ENCODE measurements at places on chromosomes 2 and 18.

DNA sequence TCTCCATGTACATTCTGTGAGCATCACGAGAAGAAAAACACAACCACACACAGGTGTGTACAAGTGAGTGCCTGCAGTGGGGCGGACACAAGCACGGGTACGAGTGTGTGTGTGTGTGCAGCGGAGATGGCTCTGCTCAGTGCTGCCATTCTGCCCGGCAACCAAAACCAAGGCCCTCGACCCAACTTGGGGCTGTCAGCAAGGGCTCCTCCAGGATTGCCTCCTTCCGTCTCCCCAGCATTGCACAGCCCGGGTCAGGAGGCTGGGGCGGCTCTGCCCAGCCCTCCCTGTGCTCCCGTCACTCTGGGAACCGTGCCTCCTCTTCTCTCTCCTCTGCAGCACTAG lies 66.5 kb downstream of the PXDN start:
- DNase-seq = no peak

DNA sequence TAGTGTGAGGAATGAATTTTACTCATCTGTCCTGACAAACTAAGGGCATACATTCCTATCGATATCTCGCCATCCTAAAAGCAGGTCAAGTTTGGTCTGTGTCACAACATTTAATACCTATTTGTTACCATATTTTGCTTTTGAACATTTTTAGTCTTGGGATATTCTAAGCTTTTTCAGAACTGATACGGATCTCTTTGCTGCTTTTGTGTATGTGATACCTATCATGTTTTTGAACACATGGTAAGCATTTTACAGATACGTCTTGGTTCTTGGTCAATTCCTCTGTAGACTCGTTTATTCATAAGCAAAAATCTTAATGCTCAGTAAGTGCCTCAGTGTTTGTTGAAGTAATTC lies 592 bp downstream of the ZNF397 start:
- DNase-seq = no peak

DNA sequence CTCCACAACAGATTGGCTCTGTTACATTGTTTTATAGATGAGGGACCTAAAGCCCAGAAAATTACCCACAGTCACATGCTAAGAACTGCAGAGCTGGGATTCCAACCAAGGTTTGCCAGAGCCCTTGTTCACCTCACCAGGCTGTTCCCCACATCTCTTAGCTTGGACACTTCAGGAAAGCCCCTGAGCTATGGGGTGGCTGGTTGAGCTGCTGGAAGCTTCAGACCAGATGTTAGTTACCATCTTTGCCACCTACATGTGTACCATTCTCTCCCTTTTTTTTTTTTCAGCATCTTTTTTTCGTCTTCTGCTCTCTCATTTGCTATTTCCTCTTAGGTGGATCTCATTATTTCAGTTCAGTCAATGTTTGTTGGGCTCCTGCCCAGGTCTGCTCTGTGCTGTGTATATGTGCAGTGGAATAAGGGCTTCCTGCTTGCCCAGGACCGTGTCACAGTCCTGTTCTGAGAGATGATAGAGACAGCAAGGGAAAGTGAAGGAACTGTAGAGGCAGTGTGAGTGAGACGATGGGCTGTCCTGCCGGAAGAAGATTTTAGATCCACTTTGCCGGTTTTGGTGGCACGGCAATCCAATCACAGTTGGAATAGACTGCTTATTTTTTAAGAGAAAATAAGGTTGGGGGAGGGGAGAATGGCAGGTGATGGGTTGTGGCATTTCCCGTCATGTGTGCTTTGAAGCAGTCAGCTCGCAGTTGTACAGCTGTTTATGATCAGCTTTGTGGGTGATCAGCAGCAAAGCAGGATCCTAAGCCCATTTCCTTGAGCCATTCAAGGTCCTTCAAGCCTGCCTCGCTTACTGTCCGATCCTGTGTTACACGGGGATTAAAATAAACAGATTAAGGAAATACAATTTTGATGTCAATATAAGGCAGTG lies 152.6 kb downstream of the RTN4 start:
- DNase-seq = no peak

GRCh38 chr18:51399491-51400122 lies 202.1 kb upstream of the MEX3C start:
- DNase-seq = no peak

GRCh38 chr2:215621381-215621780 lies 185.5 kb upstream of the FN1 start:
- DNase-seq = no peak

- no peak for DNase-seq
Measured at GRCh38 chr2:64760128-64760527, 106.4 kb upstream of the SERTAD2 start.

DNA sequence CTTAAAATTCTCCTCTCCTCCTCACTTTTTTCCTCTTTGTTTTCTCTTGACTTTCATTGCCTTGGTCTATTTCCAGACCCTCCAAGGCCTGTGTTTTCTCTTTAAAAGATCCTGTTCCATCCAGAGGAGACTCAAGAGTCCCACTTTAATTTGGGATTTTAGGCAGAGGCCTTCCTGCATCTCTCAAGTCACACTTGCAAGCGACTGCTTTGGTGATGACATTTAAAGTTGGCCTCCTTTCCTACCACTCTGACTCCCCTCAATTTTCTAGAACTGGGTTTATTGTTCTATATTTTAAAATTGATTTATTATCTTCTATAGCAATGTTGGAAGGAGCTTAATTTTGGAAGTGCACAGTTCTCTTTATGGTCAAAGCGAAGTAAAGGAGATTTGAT lies 16.3 kb downstream of the ASAP2 start:
- no peak for DNase-seq

DNA sequence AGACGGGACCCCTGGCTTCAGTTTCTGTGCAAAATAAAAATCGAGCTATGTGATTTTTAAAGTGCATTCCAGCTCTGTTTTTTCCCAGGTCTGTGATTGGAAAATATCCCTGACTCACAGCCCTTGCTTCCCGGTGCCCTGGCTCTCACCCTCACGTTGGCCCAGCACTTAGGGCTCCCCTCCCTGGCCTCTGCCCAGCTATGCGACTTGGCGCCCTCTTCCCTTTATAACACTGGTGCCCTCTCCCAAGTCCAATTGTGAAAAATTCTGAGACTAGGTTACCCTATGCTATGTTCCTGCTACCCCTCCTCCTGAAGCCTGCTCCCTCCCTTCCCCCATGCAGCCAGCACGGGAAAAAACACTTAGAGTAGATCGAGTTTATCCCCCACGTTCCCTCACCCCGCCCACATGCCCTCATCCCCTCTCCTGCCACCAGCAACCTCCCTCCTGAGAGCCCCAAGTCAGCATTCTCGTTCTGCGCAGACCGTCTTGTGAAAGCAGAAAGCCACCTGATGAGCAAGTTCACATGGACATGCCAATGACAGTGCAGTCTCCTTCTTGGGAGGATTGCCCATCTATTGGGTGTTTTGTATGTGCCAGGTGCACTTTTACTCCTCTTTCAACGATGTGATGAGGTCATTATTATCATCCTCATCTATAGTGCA lies 228.8 kb downstream of the VAPA start:
- DNase-seq = no peak

DNA sequence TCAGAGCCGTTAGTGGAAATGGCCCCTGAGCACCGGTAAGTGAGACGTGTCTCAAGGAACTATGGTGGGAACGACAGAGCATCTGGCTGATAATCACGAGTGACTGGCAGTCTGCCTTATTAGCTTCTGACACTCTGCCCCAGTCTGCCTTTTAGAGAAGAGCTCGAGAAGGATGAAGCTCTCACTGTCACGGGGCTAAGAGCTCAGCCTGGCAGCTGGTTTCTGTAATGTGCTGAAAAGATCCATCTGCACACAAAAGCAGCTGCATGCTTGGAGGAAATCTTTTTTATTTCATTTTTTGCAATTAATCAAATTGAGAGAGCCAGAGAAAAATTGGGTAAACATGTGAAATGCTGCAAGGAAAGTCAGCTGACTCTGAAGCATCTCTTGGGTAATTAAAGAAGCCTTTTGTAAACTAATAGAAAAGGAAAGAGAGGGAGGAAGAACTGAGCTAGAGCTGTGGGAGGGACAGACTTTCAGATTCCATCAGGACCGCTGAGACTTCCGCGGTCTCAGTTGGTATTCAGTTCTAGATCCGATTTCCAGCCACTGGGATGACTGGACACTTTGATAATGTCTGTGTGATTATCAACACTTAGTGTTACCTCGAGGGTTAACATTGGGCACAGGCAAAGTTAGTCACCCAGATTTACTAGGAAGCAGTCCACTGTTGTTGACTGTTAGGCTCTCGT lies 24.4 kb downstream of the MBP start:
- DNase-seq = no peak

DNA sequence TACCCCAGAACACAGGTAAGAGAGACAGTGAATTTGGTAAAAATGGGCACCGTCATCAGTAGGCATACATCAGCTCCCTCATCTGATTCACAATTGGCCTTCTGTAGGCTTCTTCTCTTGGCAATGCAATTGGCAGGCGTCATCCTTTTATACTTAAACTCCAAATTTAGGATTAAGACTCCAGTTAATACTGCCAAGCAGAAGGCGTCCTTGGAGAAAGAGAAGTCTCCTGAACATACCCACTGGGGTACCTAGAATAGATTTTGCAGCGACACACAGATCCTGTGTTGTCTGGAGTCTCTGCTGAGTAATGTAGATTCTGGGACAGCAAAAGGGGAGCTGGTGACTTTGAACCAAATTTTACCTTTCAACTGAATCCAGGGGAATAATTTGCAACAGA lies 592 bp upstream of the METAP1D start:
- no peak for DNase-seq

DNA sequence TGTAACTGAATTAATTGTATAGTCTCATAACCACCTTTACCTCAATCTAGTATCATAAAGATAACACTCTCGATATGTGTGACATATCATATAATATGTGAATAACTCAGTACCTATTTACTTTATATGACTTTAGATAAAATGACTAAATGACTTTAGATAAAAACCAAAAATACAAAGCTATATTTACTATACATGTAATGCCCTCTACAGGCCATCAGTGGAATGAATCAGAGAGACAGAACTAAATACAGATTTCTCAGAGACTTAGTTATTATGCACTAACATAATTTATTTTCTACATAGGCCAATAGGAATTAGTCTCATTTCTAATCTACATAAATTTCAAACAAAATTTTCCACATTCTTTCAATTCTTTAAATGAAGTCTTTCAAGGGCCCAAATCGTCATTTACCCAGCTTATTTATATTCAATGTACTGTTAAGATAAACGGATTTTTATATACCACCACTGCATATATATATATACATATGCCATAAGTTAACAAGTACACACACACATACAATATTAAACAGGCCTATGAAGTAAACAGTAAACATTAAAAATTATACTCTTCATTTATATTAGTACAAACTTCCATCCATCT lies 219.9 kb downstream of the EXOC6B start:
- DNase-seq = no peak

DNA sequence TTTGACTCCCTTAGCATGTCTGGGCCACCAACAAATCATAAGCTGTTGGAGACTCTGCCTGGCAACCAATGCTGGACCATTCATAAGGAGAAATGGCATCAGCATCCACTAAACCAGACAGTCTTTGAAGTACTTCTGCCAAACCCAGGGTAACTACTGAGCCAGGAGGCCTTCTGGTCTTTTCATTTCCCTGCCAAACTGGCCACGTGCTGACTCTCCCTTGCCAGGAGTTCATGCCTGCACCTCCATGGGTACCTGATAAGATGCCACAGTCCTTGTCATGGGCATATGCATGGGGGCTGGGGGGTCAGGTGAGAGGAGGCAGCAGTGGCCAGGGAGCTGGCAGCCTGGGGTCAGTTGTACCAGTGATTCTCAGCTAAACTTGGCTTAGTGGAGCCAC lies 34.2 kb upstream of the DAPL1 start:
- no peak for DNase-seq

- DNase-seq = no peak
Measured at GRCh38 chr2:27320958-27321543, 1.8 kb downstream of the MPV17 start.

- DNase-seq = no peak
Measured at GRCh38 chr2:30421026-30421603, 25.9 kb upstream of the LCLAT1 start.

DNA sequence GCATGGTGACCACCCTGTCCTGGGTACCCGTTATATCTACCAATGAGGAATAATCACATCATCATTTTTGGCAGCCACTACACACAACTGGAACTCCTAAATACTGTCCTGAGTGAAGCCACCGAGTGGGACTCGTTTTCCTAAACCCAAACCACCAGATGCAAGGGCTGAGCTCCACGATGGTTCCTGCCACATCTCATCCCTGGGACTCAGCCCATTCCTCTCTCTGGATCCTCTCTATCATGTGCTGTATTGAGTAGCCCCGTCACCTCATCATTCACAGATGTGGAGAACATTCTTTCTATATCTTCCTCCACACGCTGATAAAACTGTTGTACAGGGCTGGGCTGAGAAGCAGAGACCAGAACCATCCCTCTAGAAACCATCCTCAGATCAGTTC lies 79.4 kb upstream of the SMAD7 start:
- DNase-seq = no peak

GRCh38 chr2:197209246-197209645 lies 101.3 kb downstream of the ANKRD44 start:
- DNase-seq = no peak

DNA sequence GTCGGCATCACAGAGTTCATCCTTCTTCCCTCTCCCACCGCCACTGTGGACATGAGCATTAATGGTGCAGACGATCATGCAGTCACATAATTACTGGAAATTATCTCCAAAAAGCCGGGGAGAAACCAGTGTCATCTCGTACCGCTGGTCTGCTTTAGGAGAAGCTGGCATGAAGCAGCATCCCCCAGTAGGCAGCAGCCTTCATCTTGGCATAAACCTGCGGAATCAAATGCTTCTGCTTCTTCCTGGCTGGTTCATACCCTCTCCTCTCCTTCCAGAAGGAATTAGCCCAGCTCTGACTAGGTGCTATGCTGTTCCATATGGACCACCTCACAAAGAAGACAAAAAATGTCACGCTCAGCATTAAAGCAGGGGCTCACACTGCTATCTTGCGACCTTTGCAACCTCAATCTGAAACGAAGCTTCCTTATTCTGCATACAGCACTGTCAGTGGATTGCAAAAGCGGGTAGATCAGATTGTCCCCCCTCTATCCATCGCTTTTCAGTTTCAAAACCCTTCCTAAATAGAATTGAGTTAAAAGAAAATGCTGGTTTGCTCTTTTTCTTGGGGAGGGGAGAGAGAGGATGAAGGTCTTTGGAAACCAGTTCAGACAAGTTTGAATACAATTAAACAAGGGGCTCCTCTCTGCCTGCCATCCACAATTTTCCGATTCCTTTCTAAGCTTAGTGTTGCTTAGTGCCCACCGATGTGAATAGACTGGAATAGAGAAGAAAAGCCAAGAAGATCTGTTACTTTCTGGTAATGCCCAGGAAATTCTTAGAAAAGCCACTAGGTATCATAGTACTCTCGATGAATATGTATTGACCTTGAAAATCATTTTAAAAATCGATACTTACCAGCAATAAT lies 212.1 kb upstream of the ZNF521 start:
- DNase-seq = no peak

- no peak for DNase-seq
Measured at GRCh38 chr2:66843847-66844246, 408.9 kb downstream of the MEIS1 start.

All from activated CD4-positive, CD25-positive, alpha-beta regulatory T cell treated with anti-CD3 and anti-CD28 coated beads, Interleukin-2, amount 50 U/mL, for 72 hours (primary cell).